ENCODE measurements at places on chromosomes 2 and 18. TPM values are rescaled to one million over a fixed set of nuclear protein-coding genes. Genes with fewer than 3 reads are reported as not detected.

Gene NDC80
- 29.0 TPM for polyA plus RNA-seq

Gene SLC30A3
- 13.2 TPM for polyA plus RNA-seq

Gene RTP5
- not detected for polyA plus RNA-seq

Gene CPO
- 1.8 TPM for polyA plus RNA-seq

Gene GREB1L
- polyA plus RNA-seq = 1.7 TPM

Gene LTBP1
- polyA plus RNA-seq = 74.6 TPM

Gene MITD1
- 50.9 TPM for polyA plus RNA-seq

DNA sequence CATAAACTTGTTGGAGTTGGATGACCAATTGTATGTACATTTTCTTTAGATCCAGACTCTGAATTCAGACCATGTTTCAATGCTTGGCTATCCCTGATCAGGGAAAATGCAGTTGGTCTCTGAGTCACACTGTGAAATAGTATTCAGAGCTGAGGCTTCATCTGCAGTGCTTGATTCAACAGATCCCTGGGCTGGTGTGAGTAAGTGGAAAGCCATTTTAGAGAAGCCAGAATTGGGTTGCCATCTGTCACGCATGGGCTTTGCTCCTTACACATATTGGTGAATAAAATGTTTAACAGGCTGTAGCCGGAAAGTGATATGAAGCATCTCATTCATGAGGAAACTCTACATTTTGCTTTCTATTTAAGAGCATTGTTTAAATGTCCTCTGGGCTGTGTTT, 50.0 kb upstream of the ACYP2 start:
- DNase-seq = no peak

DNA sequence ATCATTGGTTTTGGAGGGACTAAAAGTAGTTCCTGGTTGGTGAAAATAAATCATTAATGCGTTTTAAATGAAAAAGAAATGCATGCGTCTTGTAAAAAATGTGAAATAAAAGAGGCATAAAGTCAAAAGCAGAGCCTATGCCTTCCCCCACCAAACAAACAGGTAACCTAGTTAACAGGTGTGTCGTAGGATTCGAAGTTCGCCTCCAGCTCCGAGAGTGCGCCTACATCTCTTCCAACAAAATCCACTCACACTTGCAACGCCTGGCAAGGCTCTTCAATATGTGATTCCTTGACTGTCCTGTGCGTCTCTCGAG, 677 bp upstream of the SMAD4 start:
- DNase-seq = no peak

- peak; percentile 71 for DNase-seq
Measured at GRCh38 chr2:121356058-121356640, 71.1 kb upstream of the TFCP2L1 start.

- DNase-seq = no peak
Measured at GRCh38 chr2:142316049-142316448, 185.2 kb upstream of the LRP1B start.

- no peak for DNase-seq
Measured at GRCh38 chr2:227460070-227460485, 11.9 kb upstream of the AGFG1 start.

- no peak for DNase-seq
Measured at GRCh38 chr2:1791685-1792435, 47.5 kb upstream of the PXDN start.

- DNase-seq = no peak
Measured at GRCh38 chr2:164275659-164276058, 345.6 kb downstream of the GRB14 start.

DNA sequence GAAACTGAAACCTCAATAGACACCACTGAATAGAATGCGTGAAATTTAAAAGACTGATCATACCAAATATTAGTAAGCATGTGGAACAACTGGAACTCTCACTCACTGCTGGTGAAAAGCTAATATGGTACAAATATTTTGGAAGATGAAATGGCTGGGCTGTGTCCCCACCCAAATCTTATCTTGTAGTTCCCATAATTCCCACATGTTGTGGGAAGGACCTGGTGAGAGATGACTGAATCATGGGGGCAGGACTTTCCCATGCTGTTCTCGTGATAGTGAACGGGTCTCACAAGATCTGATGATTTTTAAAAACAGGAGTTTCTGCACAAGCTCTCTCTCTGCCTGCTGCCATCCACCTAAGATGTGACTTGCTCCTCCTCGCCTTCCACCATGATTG, 32.0 kb upstream of the MYCN start:
- DNase-seq = no peak

- no peak for DNase-seq
Measured at GRCh38 chr2:165743442-165743841, 50.6 kb downstream of the GALNT3 start.

DNA sequence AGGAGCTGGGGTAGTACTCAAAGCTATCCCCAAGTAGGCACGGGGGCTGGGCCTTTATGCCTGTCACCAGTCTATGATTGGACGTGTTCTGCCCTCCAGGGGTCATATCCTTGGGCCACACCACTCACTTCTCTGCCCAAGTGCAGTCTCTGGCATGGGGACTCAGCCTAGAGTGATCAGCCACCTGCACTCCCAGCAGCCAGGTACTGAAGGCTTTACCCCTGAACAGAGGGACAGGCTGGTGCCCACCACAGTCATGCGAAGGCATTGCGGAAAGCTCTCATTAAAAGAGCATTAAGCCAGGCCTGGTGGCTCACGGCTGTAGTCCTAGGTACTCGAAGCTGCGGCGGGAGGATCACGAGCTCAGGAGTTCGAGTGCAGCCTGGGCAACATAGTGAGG, 199.4 kb downstream of the AGAP1 start:
- no peak for DNase-seq

DNA sequence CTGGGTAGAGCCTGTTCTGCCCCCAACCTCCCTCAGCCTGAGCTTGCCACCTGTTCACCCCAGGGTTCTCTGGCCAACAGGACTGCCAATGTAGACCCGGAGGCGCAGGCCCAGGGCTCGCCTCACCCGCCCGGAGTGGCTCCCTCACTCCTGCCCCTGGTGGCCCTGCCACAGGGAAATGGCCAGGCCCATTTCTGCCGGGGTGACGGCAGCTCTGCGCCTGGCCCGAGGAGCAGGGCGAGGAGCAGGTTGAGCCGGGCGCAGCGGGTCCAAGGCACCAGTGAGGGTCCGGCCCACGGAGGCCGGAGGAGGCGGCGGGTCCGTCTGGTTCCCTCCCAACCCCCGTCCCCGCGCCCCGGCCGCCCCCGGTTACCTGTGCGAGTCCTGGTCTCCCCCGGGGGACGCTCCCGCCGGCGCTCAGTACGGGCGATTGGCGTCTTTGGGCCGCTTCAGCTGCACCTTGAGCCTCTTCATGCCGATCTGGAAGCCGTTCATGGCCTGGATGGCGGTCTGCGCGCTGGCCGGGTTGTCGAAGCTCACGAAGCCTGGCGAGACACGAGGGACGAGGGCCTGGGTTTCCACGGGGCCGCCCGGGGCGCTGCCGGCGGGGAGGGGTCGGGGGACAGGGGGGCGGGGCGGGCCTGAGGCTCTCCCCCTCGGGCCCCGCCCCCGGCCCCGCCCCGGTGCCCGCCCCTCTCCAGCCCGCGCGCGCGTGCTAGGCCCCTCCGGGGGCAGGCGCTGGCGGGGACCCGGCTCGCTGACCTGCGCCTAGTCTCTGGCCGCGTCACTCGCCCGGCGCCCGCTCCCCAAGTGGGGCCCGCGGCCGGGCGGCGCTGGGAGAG, 312.0 kb downstream of the CELF4 start:
- no peak for DNase-seq

GRCh38 chr2:120398996-120399888, 53.3 kb downstream of the INHBB start:
- DNase-seq = no peak

DNA sequence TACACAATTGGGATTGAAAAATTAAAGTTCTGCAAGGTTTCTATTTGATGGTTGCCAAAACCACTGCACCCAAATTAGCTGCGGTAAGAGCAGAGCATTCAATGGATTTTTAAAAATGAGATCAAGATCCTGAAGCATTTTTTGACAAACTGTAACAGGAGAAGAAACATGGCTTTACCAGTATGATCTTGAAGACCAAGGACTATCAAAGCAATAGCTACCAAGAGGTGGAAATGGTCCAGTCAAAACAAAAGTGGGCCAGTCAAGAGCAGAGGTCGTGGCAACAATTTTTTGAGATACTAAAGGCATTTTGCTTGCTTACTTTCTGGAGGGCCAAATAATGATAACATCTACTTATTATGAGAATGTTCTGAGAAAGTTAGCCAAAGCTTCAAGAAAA, 186.8 kb downstream of the RDH14 start:
- no peak for DNase-seq

GRCh38 chr18:69518989-69519388, 118.3 kb downstream of the DOK6 start:
- DNase-seq = no peak

DNA sequence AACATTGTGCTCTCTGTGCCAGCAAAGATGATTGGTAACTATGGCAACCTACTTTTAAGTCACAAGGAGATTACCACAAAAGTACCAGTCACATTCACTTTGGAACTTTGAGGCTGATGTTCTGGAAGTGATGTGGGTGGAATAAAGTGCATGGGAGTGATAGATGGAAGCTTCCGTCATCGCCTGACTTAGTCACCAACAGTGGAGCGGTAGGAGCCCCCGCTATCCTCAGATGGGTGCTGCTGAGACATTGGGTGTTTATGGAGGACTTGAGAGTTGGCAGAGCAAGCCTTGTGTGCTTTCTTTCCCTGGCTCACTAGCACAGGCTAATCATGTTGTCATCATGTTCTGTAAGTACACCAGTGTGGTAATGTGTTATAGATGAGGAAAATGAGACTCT, 4.6 kb downstream of the PPP1R7 start:
- no peak for DNase-seq

DNA sequence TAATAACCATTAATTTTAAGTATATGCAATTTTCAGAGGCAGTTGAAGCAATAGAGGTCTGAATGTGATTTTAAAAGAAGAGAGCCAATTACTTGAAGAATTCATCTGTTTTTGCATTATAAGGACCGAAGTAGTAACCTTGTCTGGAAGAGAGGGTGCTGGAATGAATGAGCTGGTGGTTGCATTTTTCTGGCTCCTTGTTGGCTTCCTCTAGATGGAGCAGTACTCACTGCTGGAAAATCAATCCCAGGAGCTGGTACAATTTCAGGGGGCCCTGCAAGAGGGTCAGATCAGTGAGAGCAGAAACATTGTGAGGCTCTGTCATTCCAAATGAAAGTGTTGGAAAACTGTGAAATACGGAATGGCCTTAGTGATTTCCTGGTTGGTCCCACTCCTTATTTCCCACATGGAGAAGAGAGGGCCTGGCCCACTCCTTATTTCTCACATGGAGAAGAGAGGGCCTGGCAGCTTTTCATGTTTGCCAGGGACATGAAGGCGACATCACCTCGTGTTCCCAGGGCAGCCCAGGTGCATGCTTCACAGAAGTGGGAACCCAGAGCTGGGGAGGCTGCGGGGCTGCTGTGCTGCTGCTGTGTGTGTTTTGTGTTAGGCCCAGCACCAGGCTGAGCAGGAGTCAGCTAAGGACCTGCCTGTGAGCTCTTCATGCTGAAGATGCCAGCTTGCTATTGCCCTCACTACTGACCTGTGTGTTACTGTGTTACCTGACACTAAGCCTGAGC, 197.4 kb downstream of the SNTG2 start:
- DNase-seq = no peak

DNA sequence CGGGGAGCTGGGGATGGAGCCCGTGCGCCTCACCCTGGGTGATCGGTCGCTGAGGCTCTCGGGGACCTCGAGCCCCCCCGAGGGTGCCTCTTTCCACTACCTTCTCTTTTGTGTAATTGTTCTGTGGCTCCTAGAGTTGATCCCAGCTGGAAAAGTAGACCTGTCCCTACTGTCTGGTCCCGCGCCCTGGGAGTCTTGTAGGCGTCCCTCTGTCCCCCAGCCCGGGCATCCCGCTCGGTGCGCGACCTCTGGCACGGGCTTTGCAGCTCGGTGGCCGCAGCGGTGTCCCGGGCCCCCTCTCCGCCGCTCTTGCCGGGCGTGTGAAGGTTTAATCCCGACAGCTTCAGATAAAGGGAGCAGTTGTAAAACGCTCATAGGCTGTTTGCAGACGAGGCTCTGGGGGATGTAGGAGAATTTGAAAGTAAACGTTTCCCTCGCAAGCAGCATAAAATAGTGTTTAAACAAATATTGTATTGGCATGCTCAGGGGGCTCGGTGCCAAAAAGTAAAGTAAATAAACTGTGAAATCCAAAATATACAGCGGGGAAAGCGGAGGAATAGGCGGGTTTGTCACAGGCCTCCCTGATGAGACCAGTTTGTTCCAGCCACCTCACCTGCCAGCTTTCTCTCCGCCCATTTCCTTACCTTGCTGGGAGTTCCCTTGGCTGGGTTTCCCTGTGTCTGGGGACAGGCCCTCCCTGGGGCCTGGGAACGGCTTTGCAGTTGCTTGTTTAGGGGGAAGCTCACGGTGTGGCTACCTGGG, 1.9 kb downstream of the GLI2 start:
- no peak for DNase-seq

Data from renal pelvis (tissue), 12 donors.